ENCODE measurements at places on chromosomes 12 and 14. TPM values are rescaled to one million over a fixed set of nuclear protein-coding genes. Genes with fewer than 3 reads are reported as not detected.

- no peak for DNase-seq
- no peak overlapping the region for H3K27ac ChIP-seq
- peaks cover 27% of the 10 kb centered on the region for H3K27me3 ChIP-seq
- H3K4me1 ChIP-seq: peaks cover 34% of the 10 kb centered on the region
Observed at GRCh38 chr12:54428050-54429013, 9.3 kb upstream of the ITGA5 start.

GRCh38 chr14:58077621-58078020 lies 74.4 kb downstream of the ARMH4 start:
- H3K27ac ChIP-seq: no peak overlapping the region
- no peaks in the 10 kb centered on the region for H3K36me3 ChIP-seq
- H3K27me3 ChIP-seq: no peaks in the 10 kb centered on the region
- DNase-seq: no peak
- no peak overlapping the region for H3K4me3 ChIP-seq

GRCh38 chr14:52329678-52330369 lies 15.7 kb downstream of the PTGER2 start:
- no peaks in the 10 kb centered on the region for H3K27me3 ChIP-seq
- peaks cover 85% of the 10 kb centered on the region for H3K36me3 ChIP-seq
- no peak for DNase-seq
- H3K4me3 ChIP-seq: peak overlapping the region; percentile 26

- no peak overlapping the region for H3K4me3 ChIP-seq
- no peak for DNase-seq
- no peaks in the 10 kb centered on the region for H3K27me3 ChIP-seq
- H3K4me1 ChIP-seq: no peaks in the 10 kb centered on the region
- H3K27ac ChIP-seq: no peak overlapping the region
Observed at GRCh38 chr12:16618256-16618655, 12.3 kb upstream of the LMO3 start.

Gene KCNMB4
- 0.37 TPM for total RNA-seq

Gene NUP37
- 93.9 TPM for total RNA-seq

Gene MEG3
- total RNA-seq: not detected

Gene CPNE6
- not detected for total RNA-seq

Gene KRT5
- total RNA-seq: not detected

Gene AMN
- 0.44 TPM for total RNA-seq

Gene SLC17A8
- not detected for total RNA-seq

Data from activated T-helper 2 cell treated with anti-CD3 and anti-CD28 coated beads, Interferon-gamma antibody, Interleukin-2, Interleukin-4, amounts not matched to agents 10 μg/mL and 5 μg/mL and 100 μg/mL, durations not matched to agents 14 hours and 24 hours and 36 hours (primary cell).